Activated naive CD8-positive, alpha-beta T cell treated with anti-CD3 and anti-CD28 coated beads for 36 hours (primary cell): ENCODE measurements at places on chromosomes 12 and 14. TPM values are rescaled to one million over a fixed set of nuclear protein-coding genes. Genes with fewer than 3 reads are reported as not detected.

DNA sequence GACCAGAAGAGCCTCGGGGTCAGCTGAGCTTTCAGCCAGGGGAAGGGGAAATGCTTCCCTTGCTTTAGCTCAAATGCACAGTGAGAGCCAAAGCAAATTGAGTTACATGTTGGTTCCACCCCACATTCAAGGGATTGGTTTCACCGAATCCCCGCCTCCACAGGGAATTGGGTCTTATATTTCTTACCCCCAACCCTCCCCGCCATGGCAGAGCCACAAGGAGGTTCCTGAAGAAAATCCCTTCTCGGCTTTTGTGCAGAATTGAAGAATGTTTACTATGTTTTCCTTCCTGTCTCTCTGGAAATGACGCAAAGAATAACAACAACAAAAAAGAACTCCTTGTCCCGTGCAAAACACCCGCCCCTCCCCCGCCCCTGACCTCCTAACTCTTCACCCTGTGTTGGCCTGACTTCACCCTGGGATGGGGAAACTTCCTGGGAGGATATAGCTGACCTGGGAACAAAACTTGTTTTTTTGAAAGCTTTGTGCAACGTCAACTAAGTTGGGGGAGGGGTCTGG is 21.9 kb upstream of the CIPC start:
- no peak for DNase-seq
- no peaks in the 10 kb centered on the region for H3K36me3 ChIP-seq
- H3K27ac ChIP-seq = no peak overlapping the region
- no peak overlapping the region for H3K4me3 ChIP-seq
- no peaks in the 10 kb centered on the region for H3K27me3 ChIP-seq
- H3K4me1 ChIP-seq = no peaks in the 10 kb centered on the region

GRCh38 chr12:109693160-109693559 is 20.5 kb upstream of the FAM222A start:
- DNase-seq = no peak
- H3K36me3 ChIP-seq = no peaks in the 10 kb centered on the region
- H3K4me1 ChIP-seq = peaks cover 6% of the 10 kb centered on the region
- H3K4me3 ChIP-seq = no peak overlapping the region
- H3K27me3 ChIP-seq = peaks cover 12% of the 10 kb centered on the region

DNA sequence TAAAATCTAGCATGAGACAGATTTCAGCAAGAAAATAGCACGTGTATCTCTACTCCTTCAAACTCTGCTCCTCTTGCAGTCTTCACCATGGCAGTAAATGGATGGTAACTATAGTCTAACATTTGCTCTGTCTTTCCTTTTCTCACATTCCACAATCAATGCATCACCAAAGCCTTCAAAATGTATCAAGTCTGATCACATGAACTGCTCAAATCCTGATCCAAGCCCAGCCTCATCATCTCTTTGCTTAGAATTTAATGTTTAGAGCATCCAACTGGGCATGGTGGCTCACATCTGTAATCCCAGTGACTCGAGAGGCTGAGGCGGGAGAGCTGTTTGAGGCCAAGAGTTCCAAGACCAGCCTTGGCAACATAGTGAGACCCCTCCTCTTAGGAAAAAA is 45.9 kb downstream of the CDK17 start:
- no peak overlapping the region for H3K4me3 ChIP-seq
- no peak for DNase-seq
- peaks cover 63% of the 10 kb centered on the region for H3K4me1 ChIP-seq
- H3K27me3 ChIP-seq = no peaks in the 10 kb centered on the region
- no peak overlapping the region for H3K27ac ChIP-seq

POMT2 gene
- 18.1 TPM for total RNA-seq

SP7 gene
- not detected for total RNA-seq

EEF1AKMT3 gene
- total RNA-seq = 3.9 TPM

FOXN4 gene
- not detected for total RNA-seq

GRCh38 chr14:73426877-73427276 is 31.5 kb downstream of the NUMB start:
- no peak overlapping the region for H3K4me3 ChIP-seq
- no peak for DNase-seq
- H3K4me1 ChIP-seq = peaks cover 16% of the 10 kb centered on the region
- peaks cover 8% of the 10 kb centered on the region for H3K36me3 ChIP-seq
- no peaks in the 10 kb centered on the region for H3K27me3 ChIP-seq

CLEC4E gene
- not detected for total RNA-seq

DNA sequence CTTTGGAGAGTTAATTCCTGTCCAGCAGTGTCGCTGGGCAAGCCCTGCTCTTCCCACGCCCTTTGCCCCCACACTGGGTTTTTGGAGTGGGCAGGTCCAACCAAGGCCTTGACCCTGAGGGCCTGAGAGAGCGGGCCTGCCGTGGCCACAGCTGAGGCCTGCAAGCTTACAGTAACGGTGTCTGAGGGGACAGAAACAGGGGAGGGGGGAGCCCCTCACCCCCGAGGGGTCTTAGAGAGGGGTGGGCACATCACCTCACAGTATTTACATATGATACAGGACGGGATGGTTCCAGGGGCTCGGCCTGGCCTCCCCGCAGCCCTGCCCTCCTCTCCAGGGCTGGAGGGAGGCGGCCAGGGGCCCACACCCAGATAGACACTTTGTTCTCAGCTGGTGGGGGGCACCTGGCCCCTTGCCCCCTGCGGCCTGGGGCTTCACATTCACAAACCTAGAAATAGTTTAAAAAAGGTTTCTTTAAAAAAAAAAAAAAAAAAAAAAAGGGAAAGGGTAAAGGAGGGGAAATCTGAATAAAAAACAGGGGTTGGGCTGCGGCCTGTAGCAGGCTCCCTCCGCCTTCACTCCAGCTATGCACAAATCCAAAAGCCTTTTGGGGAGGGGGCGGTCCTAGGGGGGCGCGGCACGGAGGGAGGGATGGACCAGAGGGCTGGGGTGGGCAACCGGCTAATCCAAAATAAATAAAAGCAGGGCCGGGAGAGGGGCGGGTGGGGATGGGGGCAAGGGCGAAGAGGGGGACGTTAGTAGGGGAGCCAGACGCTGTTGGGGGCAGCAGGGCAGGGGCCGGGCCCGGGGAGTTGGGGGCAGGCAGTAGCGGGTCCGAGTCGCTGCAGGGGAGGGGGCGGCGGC is 14.8 kb upstream of the PLA2G1B start:
- H3K4me1 ChIP-seq = no peaks in the 10 kb centered on the region
- no peaks in the 10 kb centered on the region for H3K36me3 ChIP-seq
- peaks cover 12% of the 10 kb centered on the region for H3K27me3 ChIP-seq
- no peak for DNase-seq
- no peak overlapping the region for H3K27ac ChIP-seq
